ENCODE measurements at places on chromosomes 1 and 21.
A peak's percentile ranks its signal among the peaks of the same experiment; 100 is the strongest.

DNA sequence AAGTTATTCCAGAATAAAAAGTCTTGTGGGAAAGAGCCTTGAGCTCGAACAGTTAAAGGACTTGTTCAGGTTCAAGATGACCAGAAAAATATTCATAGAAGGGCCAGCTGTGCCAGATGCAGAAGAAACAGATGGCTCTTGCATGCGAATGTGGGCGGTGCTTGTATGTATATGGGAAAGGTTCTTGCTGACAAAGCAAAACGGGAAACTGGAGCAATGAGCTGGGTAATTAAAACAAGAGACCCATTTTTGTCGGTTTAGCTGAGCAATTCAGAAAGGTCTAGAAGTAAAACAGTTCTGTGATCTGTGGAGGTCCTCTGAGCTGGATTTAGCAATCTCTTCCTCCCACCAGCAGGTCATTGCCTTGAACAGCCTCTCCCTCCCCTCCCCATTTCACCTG lies 107.2 kb upstream of the MARK1 start:
- DNase-seq = no peak

DNA sequence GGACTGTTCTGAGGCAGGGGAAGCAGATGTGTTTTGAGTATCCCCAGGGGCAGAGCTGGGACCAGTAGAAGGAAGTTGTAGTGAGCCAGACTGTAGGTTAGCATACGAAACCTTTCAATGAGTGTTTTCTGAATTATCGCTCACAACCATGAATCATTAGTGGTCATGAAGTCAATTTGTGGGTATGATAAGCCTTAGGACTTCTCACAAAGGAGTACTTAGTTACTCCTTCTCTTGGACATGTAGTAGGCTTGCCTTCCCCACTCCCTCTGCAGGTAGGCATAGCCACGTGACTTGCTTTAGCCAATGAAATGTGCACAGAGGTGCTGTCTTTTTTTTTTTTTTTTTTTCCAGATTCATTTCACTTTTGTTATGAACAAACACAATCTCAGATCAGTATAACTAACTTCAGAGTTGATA lies 23.9 kb upstream of the FAAH start:
- DNase-seq = no peak

DNA sequence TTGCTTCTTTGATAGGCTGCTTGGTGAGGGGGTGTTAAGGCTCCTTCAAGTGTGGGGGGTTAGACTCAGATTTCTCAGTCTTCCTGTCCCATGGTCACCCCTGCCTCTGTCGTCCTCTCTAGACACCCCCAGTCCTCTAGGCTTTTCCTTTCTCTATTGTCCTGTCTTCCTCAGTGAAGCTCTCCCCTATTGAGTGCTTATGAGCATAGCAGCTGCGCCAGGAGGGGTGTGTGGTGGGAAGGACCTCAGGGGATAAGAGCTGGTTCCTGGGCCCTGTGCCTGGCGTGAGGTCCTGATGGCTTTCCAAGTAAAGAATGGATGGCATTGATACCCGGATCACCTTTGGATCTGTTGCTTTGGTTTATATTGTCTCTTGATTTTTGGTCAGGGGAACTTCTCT lies 69.1 kb downstream of the DIP2A start:
- DNase-seq = no peak

DNA sequence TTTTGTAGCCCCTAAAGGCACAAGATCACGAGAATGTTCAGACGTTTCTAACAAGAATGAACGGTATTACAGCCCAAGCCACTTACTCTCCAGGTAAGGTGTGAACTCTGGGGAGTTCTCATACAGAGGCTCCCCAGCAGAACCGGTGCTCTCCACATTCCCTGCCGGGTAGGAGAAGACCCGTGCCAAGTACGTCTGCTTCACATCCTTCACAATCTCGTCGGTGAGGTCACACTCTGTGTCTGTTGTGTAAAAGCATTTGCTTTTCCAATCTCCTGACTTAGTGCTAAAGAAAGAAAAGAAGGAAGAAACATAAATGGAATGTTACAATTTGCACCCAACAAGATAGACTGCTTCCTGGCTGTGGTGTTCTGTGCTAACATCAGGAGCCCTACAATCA lies 5.7 kb downstream of the F3 start:
- DNase-seq = no peak

- no peak for DNase-seq
Measured at GRCh38 chr1:168333562-168334276, 53.0 kb downstream of the TBX19 start.

DNA sequence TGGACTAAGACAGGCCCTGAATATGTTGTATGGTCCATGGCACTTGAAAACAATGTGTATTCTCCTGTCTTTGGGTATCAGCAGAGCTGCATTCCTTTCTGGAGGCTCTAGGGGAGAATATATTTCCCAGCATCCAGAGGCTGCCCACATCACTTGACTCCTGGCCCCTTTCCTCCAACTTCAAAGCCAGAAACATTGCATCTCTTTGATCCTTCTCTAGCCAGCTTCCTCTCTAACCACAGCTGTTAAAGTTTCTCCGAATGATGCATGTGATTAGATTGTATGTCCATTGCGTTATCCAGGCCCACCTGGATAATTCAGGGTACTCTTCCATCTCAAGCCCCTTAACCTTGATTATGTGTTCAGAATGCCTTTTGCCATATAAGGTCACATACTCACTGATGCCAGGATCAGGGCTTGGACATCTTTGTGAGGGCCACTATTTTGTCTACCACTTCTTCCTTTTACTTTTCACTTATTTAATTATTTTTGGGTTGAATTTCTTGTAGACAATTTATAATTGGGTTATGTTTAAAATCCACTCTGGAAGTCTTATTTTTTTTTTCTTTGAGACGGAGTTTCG lies 5.3 kb downstream of the CHD1L start:
- DNase-seq = no peak

- DNase-seq = peak; percentile 44
Measured at GRCh38 chr1:6028042-6028850, 17.4 kb upstream of the KCNAB2 start.

- no peak for DNase-seq
Measured at GRCh38 chr1:219153723-219154122, 20.0 kb upstream of the LYPLAL1 start.

- DNase-seq = no peak
Measured at GRCh38 chr1:52706136-52706670, 8.1 kb upstream of the COA7 start.

DNA sequence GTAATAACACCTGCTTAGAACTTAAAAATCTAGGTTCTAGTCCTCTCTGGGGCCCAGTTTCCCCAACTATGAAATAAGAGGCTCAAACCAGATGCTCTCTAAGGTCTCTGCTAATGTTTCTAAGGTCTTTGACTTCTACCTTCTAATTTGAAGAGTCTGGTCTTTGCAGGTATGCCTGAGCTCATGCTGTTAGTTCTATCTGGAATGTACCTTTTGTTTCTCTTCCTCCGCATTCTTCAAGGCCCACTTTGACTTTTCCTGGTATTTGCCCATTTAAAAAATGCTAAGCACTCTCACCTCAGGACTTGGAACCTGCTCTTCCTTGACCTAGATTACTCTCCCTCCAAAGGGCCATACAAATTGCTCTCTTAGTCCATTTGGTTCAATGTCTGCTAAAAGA lies 13.5 kb downstream of the SLC35D1 start:
- DNase-seq = no peak

DNA sequence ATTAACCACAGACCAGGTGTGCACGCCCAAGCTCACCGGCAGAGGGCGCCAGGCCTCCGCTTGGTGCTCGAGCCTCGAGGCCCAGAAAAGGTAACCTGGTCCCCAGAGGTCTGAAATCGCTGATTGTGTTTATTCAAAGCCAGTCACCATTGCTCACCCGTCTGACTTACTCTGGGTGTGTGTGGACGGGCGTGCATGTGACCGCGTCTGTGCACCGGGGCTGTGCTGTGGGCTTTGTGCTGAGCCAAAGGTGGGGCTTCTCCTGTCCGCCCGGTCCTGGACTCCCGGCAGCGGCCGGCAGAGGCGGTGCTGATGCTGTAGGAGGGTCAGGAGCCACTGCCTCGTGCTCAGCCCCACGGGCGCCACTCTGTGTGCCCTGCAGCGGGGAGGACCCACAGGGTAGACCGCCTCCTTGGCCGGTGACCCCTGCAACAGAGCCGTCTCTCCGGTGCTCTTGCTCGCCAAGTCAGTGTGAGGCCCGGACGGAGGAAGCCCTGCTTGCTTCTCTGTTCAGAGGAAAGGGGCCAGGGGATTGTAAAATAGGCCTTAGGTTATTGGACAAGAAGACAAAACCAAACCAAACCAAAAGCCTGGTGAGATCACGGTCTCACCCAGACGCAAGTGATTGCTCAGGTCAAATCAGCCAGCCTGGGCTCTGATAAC lies 32.0 kb upstream of the BTG2 start:
- DNase-seq = peak; percentile 72

DNA sequence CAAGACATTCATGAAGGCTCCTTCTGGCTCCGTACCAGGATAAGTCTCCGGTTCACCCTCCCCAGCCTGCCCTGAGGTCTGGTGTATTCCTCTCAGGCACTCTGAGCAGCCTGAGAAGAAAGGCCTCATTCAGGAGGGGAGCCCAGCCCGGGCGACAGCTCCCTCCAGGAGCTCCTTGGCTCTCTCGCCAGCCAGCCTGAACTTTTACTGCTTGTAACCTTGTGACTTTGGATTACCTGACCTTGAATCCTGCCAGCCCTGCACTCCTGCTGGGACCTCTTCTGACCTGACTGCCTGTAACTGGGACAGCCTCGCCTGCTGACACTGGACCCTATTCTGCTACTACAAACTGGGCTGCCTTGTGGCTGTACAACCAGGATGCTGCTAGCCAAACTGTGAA lies 65.8 kb downstream of the CD34 start:
- DNase-seq = no peak

GRCh38 chr1:184161071-184161698 lies 109.7 kb downstream of the TSEN15 start:
- DNase-seq = no peak

- DNase-seq = peak; percentile 24
Measured at GRCh38 chr21:38219049-38219628, 37.7 kb upstream of the KCNJ15 start.

DNA sequence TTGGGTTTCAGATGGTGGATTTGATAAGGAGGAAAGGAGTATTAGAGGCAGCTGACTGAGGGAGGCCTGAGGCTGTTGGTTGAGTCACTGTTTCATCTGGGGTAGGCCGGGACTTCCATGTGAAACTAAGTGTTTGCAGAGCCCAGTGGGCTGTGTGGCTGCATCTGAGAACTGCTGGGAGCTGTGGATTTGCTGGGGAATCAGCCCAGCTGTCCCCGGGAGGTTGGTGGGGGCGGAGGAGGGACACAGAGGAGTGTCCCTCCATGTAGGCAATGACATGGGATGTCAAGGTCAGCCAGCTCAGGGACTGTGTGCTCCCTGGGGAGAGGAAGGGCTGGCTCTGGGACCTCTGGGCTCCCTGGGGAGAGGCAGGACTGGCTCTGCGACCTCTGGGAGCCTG lies 36.4 kb downstream of the SLC2A7 start:
- DNase-seq = no peak

- no peak for DNase-seq
Measured at GRCh38 chr1:33176362-33176850, 5.4 kb downstream of the TRIM62 start.

- no peak for DNase-seq
Measured at GRCh38 chr1:94071976-94072375, 49.0 kb downstream of the ABCA4 start.

GRCh38 chr1:209107535-209107934 lies 476.0 kb upstream of the CAMK1G start:
- DNase-seq = peak; percentile 83

DNA sequence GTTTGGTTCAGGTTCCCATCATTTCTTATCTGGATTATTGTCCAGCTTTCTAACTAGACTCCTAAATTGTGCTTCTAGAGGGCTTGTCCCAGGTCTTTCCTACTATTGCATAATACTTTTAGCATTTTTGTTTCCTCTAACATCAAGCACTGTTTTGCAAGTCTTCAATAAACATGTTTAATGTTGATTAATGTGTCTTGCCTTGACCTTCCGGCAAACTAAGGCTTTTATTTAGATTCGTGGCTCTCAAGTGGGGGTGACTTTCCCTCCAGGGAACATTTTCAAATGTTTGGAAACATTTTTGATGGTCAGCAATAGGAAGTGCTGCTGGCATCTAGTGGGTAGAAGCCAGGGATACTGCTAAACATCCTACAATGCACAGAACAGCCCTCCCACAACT lies 90.7 kb downstream of the RPE65 start:
- DNase-seq = no peak

- no peak for DNase-seq
Measured at GRCh38 chr1:168977618-168978017, 128.9 kb upstream of the ATP1B1 start.

DNA sequence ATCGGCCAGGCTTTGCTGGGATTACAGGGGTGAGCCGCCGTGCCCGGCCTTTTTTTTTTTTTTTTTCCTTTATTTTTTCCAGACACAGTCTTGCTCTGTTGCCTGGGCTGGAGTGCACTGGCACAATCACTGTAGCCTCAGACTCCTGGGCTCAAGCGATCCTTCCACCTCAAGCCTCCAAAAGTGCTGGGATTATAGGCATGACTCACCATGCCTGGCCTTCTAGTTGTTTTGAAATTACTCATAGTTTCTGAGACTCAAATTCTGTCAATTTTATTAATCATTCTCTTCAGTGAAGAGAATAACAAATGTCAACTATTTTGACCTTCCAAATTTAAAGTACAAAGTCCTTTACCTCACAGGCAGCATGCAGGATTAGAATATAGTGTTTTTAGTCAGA lies 374.5 kb downstream of the PLA2G4A start:
- no peak for DNase-seq

- no peak for DNase-seq
Measured at GRCh38 chr1:180043785-180044184, 89.2 kb downstream of the CEP350 start.

- no peak for DNase-seq
Measured at GRCh38 chr1:58862728-58863385, 79.0 kb upstream of the JUN start.

GRCh38 chr21:43956670-43957035 lies 55.5 kb upstream of the TRAPPC10 start:
- no peak for DNase-seq

GRCh38 chr1:42807056-42807668 lies 9.8 kb upstream of the ERMAP start:
- no peak for DNase-seq

DNA sequence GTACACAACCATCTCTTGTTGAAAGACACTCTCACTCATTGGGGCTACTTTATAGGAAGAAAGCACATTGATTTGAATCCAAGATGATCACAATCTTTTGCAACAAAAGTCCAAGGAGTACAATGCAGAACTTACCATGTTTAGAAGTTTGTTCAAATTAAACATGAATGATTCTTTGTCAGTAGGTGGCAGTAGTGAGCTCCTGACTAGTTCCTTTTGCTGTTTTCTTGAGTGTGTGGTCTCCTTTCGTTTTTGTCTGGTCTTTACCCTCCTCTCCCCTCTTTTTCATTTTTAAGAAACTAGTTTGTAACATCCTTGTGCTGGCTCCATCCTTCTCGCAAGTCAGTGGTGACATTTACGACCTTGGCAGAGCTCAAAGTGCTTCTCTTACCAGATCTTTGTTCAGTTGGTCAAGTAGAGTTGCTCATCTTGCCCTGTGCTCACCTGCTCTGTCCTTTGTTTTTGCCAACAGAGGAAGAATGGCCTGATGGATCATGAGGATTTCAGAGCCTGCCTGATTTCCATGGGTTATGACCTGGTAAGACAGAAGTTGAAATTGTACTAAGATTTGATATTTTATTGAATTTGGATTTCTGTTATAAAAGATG lies 35.7 kb upstream of the MTR start:
- DNase-seq = no peak

- no peak for DNase-seq
Measured at GRCh38 chr1:10653370-10654125, 142.9 kb downstream of the CASZ1 start.
